ENCODE measurements at places on chromosomes 6 and 20.

- DNase-seq: no peak
Measured at GRCh38 chr6:33632558-33633039, 11.5 kb downstream of the ITPR3 start.

- no peak for DNase-seq
Measured at GRCh38 chr20:4781211-4781610, 59.5 kb downstream of the PRND start.

GRCh38 chr6:168128006-168128630 is 49.1 kb upstream of the FRMD1 start:
- no peak for DNase-seq

DNA sequence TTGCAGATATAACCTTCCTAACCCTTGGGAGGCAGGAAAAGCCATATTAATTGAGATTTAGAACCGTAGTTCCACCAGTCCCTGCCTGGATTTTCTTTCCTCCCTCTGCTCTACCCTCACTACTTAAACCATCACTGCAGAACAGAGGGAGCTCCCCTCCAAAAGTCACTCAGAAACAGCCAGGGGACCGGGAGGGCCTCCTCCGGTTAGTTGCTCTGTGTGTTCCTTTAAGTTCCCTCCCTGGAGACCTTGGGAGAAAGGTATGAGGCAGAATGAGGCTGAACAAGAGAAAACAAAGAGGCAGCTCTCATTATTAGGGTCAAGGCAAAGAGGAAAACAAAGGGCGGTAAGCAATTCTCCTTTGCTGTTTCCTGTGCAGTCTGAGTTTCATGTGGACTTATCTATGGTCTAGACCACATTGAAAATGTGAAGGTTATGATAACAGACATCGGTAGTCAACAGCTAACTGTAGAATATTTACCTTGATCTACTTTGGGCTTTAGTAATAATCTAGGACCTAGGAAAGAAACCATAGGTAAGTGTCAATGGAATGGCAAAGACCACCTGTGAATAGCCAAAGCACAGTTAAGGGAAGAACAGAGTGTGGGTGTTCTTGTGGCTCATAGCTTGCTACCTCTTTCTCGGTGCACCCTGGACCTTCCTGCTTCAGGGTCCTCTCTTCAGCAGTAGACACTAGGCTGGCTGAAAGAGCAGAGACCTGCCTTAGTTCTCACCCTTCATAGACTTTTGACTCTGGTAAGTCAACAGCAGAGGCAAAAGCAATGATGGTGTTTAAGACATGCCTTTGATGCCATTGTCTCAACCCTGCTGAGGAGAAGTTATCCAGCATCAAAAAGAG is 250.9 kb upstream of the CITED2 start:
- DNase-seq: no peak

GRCh38 chr6:64727075-64727474 is 980.0 kb downstream of the EYS start:
- no peak for DNase-seq

GRCh38 chr6:158668707-158669103 is 18.9 kb downstream of the SYTL3 start:
- DNase-seq: no peak

DNA sequence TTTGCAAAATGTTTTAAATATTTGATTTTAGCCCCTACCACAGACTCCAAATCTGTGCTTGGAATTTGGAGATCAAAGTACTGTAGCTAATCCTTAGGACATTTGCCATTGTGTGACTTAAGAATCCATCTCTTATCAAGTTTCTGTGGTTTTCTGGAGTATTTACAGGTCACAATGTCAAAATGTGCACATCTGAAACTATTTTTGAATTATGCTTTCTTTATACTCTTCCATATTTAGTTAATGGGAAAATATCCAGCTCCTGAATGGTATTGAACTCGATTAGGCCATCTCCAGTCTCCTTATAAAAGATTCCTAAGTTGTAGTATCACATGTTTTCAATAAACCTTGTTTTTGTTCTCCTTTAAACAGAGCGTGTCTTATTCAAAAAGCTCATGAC is 162.5 kb downstream of the KHDC1L start:
- DNase-seq: no peak

DNA sequence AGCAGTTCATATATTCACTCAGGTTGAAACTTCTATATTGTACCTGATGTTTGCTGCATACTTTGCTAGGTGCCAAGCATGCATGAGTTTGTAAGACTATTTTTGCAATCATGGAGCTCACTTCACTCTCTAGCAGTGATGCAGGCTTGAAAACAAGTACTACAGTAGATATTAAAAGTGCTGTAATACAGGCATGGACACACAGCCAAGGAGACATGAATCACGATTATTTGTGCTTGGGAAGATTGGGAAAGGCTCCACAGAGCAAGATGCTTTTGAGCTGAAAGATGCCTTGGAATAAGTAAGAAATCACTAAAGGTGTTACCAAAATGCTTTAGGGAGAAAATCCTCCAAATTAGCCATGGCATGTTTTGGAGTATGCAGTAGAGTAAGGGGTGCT is 427.4 kb downstream of the UTRN start:
- DNase-seq: no peak

DNA sequence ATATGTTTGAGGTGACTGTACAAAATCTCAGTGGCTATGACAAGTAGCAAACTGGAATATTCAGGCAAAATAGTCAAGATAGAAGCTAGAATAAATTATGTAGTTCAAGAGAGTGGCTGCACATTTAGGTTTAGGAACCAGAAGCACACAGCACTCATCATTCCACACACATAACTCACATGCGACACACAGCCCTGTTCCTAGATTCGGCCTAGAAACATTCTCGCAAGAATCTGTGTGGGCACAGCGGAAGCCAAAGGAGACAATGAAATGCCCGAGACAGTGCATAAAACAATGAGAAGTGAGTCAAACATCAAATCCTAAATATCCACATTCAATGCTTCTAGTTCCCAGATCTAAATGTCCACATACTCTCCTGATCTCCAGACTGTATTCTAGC is 9.5 kb upstream of the SUPT3H start:
- no peak for DNase-seq

GRCh38 chr6:119179842-119180241 is 101.4 kb upstream of the FAM184A start:
- DNase-seq: no peak

- DNase-seq: no peak
Measured at GRCh38 chr20:32706486-32706885, 32.7 kb upstream of the C20orf203 start.

DNA sequence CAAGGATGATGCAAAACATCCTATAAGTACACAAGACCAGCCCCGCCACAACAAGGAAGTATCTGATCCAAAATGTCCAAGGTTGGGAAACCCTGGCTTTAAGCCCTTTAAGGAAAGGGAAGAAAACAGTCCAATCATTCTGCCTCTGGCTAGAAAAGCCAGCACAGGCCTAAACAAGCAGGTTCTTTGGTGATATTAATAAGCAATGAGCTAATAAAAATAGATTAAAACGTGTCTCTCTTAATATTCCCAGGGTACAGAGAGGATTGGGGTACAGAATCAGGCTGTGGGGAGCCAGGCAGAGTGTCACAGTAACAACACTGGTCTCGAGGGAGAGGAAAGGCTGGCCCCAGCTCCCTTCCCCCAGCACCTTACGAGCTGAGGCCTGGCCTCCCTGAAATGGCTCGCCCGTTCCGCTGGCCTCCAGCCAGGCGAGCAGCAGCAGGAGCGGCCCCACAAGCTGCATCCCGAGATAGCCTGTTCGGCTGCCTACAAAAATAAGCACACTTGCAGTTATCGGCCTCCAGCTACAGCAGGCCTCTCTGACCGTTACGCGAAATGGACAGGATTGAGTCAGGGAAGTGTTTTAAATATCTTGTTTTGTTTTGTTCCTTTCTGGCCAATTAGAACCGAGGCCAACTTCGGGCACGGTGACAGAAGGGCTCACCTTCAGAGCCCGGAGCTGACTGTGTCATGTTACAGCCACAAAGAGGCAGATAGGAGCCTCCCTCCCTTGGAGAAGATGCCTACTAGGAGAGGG is 4.0 kb upstream of the ZMYND8 start:
- DNase-seq: peak; percentile 84

- no peak for DNase-seq
Measured at GRCh38 chr20:55760586-55760985, 244.7 kb downstream of the CBLN4 start.

DNA sequence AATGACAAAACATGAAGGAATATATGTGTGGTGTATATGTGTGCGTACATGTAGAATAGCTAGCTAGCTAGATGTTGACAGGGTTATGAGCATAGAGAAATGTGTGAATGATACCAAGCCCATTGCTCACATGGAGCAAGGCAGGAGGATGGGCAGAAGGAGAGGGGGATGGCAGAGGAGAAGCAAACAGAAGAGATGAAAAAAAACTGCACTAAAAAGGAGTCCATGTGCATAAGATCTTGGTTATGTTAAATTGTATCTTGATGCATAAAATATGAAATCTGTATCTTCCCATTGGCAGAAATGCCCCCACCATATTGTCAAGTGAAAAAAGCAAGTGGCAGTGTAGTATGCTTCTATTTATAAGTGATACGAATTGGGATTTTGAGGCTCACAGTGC is 125.1 kb downstream of the PRND start:
- DNase-seq: no peak

GRCh38 chr6:117270055-117270842 is 4.9 kb downstream of the VGLL2 start:
- no peak for DNase-seq

GRCh38 chr6:166308033-166308768 is at the start of gene PRR18:
Gene PRR18 (minus strand): TSS chr6:166308392. CDS start chr6:166308142, 250 bp downstream.
- no peak for DNase-seq

DNA sequence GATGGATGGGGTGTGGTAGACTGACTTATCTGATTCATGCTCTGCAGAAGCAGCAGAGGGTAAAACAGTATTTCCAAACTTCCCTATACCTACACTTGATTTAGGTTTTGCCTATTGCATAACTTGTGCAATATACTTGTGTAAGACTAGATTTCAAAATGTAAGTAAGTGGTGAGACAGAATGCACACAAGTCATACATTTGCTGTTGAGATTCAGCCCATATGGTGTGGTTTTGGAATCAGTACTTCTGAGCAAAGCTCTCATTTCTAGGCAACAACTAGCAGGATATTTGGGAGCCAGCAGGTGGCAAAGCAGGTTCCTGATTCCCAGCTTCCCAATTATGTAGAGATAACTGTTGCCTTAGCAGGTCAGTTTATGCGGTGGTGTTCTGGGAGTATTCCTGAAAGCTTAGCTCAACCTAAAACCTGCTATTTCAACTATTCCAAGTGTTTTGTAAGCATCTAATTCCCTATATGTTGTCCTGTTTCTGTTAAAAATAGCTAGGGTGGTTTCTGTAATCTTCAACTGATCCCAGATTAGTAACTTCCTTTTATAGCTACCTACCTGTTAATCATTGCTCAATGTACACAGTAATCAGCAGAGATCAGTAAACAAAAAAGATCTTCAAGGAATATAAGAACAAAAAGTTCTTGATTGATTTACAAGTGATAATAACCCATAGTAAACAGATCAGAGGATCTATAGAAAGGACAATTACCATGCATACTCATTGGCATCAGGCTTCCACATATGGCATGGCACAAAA is 8.5 kb upstream of the FABP7 start:
- no peak for DNase-seq

DNA sequence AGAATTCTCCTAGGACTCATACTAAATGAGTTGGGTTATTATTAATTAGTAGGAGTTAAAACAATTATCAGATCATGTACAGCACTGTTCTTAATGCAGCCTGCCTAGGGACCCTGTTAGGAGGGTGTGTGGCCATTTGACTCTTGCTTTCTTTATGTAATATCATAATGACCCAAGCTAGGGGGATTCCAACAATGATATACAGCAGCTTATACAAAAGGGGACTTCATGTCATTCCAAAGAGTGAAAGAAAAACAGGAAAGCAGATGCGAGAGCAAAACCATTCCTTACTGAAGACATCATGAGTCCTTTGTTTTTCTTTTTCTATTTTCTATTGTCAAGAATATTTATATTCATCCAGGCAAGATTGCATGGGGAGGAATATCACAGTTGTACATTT is 455.2 kb downstream of the PLCB1 start:
- no peak for DNase-seq

- DNase-seq: no peak
Measured at GRCh38 chr20:10074513-10074912, 39.7 kb downstream of the ANKEF1 start.

- no peak for DNase-seq
Measured at GRCh38 chr20:22403022-22403631, 181.2 kb downstream of the FOXA2 start.

DNA sequence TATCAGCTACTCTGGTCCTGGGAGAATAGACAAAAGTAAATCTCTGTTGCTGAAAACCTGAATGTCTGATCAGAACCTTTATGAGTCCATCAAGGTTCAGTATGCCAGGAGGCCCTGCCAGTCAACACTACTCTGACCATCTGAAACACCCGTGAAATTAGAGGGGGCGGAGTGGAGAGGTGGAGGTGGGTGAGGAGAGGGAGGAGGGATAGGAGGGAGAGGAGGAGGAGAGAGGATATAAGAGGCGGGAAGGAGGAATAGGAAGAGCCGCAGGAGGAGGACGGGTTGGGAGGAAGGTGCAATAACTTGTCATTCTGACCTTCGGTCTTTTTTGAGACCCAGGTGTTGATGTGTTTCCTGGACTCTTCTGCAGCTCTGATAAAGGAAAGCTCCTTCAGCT is 8.0 kb downstream of the SERPINB9 start:
- no peak for DNase-seq

- DNase-seq: no peak
Measured at GRCh38 chr6:45226081-45226480, 102.0 kb upstream of the RUNX2 start.

GRCh38 chr20:34569598-34569997 is 11.1 kb downstream of the MAP1LC3A start:
- no peak for DNase-seq

- no peak for DNase-seq
Measured at GRCh38 chr6:52227495-52227894, 16.8 kb downstream of the IL17F start.

- no peak for DNase-seq
Measured at GRCh38 chr6:122787721-122788120, 1.3 kb upstream of the SMPDL3A start.

GRCh38 chr20:24829649-24830370 is 119.3 kb upstream of the CST7 start:
- no peak for DNase-seq

DNA sequence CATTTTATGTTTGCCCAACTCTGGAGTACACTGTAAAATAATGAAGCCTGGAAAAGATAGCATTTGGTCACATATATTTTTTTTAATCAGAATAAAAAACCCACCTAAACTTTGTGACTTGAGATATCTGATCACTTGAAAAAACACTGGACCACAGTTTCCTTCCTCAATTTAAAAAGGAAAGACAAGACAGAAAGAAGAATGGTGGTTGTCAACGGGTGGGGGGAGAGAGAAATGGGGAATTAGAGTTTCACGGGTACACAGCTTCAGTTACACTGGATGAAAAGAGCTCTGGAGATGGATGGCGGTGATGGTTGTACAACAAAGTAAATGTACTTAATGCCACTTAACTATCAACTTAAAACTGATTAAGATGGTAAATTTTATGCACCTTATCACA is 14.7 kb upstream of the DST start:
- DNase-seq: no peak

Measured in brain pericyte (primary cell).